ENCODE measurements at places on chromosomes 2 and 18.

DNA sequence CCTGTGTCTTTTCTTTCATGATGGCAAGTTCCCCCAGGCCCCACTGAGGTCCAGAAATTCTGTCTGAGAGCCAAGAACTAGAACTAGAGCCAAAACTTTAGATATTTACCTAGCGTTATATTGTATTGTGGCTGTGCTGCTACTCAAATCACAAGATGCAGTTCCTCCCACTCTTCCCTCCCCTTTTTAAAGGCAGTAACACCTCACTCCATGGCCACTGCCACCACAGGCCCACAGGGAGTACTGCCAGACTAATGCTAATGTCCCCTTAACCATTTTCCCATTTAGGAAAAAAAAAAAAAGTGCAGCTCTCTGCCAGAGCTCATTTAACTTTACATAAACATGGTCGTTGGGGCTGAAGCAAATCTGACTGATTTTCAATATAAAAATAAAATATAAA, 99.7 kb upstream of the KYNU start:
- DNase-seq = no peak

DNA sequence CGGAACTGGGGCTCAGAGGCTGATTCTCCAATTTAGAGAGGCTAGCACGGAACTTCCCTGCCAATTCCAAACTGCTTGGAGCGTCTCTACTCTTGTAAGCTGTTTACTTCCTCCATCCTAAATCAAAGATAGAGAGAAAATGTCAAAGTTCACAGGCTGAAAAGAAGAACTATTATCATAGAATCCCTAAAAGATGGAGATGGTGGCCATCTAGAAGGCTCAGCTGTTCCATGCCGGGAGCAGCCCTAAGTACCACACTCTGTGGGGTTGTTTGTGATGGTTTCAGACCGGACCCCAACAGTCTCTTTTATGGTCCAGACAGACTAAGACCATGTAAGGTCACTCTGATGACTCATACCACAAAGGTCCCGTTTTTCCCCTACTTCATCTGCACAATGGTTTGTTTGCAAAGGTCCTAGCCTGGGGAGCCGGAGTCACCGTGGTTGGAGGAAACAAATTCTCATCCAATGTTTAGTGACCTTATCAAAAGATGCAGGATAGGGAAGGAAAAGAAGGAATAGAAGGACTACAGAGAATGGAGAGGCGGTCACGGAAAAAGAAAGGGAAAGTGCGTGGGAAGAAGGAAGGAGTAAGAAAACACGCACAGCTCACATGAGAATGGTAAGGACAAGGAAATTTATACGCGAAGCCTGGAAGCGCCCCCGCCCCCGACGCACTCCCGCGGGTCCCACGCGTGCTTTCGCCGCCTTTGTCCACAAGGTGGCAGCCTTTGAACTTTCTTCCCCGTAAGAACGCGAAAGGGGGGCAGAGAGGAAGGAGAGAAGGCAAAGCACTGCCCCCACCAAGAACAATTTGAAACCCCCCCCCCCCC, 453 bp upstream of the ANTXR1 start:
- DNase-seq = no peak

GRCh38 chr18:74153377-74153776, 5.1 kb downstream of the TIMM21 start:
- DNase-seq = no peak

DNA sequence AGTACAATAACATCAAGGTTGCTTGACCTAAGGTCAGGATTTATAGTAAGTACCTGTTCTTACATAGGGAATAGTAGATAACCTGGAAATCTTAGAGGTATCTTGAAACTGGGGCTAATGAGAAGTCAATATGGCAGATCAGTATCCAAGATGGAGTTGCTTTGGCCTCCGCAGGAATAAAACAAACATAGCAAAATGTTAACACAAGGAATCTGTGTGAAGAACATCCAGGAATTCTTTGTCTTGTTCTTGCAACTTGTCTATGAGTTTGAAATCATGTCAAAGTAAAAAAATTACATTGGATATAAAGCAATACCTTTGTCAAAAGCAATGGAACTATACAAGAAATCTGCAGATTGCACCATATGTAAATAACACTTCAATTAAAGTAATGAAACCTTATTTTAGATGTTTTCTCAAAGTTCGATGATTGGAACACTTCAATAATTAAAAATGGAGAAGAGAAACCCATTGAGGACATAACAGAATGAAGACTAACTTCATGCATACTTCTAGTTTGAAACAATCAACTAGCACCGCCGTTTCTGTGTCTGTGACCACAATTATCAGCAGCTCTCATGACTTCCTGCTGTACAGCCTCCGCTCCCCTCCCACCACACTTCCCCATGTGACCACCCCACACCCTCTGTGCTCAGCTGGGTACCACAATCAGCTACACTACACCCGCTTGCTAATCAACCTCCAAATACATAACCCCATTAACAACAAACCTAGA, 27.6 kb downstream of the C2orf76 start:
- DNase-seq = no peak

DNA sequence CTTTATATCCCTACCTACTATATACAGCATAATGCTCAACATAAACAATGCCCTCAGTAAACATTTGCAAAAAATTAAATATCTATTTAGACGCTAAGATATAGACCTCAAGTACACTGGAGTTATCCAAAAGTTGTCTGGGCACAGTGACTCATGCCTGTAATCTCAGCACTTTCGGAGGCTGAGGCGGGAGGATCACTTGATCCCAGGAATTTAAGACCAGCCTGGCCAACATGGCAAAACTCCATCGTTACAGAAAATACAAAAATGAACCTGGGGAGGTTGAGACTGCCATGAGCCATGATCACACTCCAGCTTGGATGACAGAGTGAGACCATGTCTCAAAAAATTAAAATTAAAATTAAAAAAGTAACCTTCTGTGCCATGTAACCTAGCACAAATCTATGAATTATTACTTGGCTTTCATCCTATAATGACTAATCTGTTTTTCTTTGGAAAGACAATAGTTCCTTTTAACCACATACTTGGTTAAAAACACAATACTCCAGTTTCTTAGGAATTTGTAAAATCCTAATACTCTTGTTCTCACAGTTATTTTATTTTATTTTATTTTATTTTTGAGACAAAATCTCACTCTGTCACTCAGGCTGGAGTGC, 6.7 kb upstream of the TNFAIP6 start:
- no peak for DNase-seq

DNA sequence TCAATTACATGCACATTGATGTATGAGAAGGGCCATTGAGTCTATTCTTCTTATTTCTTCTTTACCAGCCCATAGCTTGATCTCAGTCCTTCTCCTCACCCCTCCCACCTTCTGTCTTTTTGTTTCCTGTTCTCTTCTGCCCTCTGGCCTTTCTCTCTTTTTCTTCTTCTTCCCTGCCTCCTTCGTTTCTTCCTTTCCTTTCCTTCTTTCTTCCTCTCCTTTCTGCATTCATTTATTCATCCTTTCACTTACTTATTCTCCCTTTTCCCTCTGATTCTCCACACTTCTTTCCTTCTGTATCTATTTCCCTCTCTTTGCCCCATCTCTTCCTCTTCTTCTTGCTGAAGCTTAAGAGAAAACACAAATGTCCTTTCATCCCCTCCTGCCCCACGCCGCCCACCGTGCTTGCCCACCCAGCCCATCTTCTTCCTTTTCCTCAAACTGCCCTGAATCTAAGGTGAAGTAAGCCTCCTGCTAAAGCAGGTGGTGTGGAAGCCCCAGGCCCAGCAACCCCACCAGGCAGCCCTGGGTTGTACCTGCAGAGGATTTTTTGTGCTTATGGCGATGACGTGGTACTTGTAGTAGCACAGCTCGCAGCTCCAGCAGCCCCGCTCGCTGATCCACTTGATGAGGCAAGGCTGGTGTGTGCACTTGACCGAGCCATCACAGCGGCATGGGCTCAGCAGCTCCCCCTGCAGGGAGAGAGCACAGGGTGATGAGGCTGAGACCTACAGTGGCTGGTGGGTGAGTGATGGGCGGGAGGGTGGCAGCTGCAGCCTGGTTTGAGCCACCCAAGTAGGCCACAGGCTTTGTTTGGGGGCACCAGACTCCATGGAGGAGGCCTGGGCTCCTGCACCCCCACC, 89.0 kb downstream of the MARCHF4 start:
- peak; percentile 8 for DNase-seq

GRCh38 chr2:170243118-170243837, 65.3 kb downstream of the MYO3B start:
- no peak for DNase-seq

GRCh38 chr18:44536046-44536445, 144.6 kb upstream of the SETBP1 start:
- no peak for DNase-seq

Data from Panc1 (cell line).